ENCODE measurements at places on chromosomes 2 and 18. TPM values are rescaled to one million over a fixed set of nuclear protein-coding genes. Genes with fewer than 3 reads are reported as not detected.

Gene DSG1
- not detected for total RNA-seq

Gene SERPINB3
- total RNA-seq: not detected

Gene DNAH7
- total RNA-seq: 0.94 TPM

Gene EGR4
- total RNA-seq: under 0.01 TPM

Gene LDLRAD4
- total RNA-seq: 0.16 TPM

Gene PRSS56
- not detected for total RNA-seq

Gene TUBA3D
- total RNA-seq: not detected

Gene KRTCAP3
- total RNA-seq: 0.26 TPM

Gene TXNDC9
- 35.3 TPM for total RNA-seq

Gene EFR3B
- total RNA-seq: 0.26 TPM

Gene C2orf72
- total RNA-seq: not detected

Gene CFLAR
- total RNA-seq: 46.0 TPM

Measured in bronchial smooth muscle cell (primary cell).